Fibroblast of mammary gland (primary cell): ENCODE measurements at places on chromosomes 12 and 14.

DNA sequence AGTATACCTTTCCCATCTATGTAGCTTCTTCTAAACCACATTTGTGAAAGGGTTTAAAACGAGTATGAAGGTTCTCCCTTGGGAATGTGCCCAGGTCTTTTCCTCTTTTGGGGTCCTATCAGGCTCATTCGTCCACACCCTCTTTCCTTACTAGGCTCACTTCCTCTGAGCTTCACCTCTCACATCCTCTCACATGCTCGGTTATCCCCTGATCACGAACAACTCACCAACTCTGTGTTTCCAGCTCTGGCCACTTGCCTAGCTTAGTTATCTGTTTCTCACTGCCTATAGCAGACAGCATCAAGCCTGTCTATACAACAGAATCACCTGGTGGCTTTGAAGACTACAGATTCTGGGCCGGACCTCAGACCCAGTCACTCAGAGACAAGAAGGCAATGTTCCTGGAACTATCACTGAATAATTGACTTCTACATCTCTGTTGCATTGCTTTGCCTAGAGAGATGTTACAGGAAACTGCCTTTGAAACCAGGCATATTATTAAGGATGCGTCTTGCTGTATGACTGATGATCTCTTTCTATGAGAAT lies 158.2 kb downstream of the FOXN3 start:
- DNase-seq = no peak

GRCh38 chr14:101454229-101454628 lies 107.1 kb upstream of the DIO3 start:
- no peak for DNase-seq

DNA sequence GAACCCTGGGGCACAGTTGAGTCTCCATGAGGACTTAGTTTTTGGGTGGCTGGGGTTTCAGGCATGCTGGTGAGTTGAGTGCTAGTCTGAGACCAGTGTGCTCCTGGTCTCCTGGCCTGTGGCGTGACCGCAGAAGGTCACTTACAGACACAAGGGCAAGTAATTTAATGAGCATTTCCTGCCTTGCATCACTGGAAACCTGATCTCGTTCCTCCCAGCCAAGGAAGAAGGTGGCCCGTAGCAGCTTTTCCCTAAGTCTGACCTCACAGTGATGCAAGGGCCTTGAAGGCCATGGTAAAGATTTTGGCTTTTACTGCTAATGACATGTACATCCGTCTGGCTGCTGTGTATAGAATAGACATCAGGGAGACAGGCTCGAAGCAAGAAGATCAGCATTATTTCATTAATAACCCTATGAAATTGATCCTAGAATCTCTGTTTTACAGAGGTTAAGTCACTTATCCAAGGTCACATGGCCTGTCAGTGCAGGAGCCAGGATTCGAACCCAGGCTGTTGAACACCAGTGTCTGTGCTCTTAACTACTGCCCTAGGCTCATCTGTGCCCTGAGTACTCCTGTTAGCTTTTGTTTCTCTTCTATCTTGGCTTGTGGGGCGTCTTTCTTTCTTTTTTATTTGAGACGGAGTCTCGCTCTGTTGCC lies 4.6 kb downstream of the TMEM120B start:
- peak; percentile 98 for DNase-seq

DNA sequence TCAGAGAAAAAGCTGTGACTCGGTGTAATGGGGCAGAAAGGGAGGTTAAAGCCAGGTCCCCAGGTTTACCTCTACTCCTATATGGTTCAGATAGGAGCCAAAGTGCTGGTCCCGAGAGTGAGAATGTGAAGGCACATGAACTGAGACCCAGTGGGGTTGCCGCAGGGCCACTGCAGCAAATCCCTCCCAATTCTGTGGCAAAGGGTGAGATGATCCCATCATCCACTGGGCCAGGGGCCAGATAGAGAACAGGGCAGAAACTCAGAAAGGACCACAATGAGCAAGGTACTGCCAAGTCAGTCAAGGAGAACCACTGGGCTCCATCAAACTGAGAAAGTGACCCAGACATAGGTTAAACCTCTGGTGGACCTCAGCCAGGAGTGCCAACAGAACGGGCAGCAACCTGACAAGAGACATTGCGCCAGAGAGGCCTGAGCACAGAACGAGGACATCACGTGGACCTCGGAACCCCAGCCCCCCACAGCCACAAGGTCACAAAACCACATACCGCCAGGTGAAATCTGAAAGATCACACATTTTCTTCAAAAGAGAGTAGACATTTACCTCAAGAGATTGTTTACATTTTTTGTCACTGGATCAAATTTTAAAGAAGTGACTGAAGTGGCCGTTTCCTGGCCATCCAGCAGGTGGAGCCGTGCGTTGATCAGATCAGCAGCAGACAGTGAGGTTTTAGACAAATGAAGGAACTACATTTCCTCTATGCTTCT lies 20.5 kb upstream of the ITPR2 start:
- peak; percentile 65 for DNase-seq

DNA sequence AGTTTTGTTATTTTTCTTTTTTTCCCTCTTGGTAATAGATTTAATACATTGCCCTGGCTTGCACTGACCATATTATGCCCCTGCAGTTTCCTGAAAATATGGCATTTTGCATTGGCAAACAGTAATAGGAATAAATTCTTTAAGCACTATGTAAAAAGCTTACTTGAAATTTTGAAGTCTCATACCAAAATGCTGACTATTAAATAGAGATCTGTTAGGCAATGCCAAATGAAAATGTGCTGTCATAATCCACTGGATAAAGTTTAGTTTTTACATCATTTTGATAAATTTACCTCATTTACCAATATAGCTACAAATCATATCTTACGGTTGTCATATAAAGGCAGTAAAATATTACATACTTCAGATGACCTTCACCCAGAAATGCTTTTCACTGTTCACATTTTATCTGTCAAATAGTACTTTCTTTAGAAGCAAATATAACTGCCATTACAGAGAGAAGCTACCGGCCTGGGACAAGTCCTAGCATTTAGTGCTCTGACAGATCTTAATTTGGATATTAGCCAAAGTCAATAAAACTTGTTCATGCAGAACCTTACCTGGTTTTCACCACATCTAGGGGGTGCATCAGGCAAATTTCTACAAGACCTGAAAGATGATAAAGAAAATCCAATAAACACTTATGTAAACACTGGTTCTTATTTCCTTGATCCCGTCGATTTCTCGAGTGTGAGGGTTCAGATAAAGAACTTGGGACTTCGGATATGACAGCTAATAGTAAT lies 212.9 kb downstream of the PAX9 start:
- no peak for DNase-seq

DNA sequence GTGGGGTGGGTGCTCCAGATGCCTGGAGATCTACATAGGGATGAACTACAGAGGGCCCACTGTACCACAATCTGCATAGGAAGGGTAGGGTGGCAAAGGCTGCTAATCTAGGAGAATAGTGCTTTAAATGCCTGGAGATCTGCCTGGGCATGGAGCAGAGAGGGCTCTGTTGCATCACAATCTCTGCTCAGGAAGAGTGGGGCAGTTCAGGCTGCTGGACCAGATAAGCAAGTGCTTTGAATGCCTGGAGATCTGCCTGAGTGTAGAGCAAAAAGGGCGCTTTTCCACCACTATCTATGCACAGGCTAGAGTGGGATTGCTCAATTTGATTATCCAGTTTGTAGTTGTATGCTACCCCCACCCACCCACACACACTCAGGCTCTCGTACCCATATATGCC lies 886.3 kb upstream of the SEL1L start:
- DNase-seq = no peak

DNA sequence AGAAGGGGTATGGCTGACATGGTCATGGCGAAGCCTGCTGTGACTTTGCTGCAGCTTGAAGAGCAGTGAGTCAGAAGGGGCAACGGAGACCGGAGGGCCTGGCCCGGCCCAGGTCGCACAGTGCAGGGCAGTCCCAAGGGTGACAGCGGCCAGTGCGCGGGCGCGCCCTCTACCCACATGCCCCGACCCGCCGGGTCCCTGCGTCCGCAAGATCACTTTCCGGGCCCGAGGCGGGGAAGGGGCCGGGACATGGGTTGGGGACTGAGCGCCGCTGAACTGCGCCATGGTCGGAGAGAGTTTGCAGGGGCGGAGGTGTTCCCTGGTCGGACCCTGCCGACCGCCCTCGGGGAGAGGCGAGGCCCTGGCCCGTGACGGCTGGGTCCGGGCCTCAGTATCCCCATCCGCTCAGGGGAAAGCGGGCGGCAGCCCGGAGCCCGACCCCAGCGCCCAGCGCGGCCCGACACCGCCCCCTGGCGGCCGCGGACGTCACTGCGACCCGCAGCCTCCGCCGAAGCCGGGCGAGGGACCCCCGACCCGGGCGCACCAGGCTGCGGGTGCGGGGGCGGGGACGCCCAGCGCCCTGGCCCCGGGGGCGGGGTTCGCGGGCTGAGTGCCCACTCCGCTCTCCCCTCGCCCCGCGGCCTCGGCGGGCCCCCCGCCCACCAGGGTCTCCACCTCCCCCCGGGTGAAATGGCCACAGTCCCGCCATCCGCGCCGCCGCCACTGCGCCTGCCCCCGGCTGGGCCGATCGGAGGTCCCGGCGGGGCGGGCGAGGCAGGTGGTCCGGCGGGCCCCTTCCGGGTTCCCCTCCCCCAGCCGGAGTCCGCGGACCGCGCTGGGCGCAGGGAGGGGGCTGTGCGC lies 7.2 kb upstream of the ANKRD9 start:
- DNase-seq = no peak

GRCh38 chr12:37666069-37666781 lies 650.3 kb upstream of the ALG10B start:
- no peak for DNase-seq

GRCh38 chr14:93033983-93034670 lies 81.6 kb downstream of the ITPK1 start:
- DNase-seq = no peak

- peak; percentile 84 for DNase-seq
Observed at GRCh38 chr14:32366256-32366879, 37.3 kb downstream of the AKAP6 start.
